ENCODE measurements at places on chromosomes 5 and 9.

DNA sequence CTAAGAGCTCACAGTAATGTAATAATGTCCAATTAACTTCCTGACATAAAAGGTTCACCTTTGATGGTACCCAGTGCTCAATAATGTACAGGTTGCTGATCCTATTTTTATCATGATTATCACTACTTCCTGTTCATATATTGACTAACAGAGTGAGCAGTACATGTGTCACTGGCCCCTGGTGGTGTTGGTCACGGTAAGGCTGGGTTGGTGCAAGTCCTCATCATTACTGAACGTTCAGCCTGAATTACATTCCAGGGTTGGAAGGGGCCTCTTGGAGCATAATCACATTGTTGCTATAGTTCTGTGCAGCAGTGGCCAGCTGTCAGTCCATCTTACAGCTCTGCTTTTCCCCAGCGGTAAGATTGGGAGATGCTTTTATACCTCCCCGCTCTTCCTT lies 24.2 kb upstream of the CKMT2 start:
- no peak for DNase-seq

DNA sequence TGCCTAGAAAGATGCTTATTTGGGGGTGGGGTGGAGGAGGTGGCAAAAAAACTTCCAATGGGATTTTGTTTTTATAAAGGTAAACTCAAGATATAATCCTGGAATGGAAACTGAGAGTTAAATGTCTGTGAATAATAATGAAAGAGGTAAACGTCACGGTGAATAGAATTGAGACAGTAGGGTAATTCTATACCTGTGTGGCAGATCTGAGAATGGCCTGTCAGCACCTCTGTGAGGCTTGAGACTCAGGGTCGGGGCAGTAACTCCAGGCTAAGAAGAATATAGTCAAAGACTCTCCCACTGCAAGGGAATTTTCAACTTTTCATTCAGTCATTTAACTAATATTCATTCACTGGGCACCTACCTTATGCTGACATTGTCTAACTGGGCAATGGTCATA lies 581.2 kb upstream of the ZNF608 start:
- no peak for DNase-seq

GRCh38 chr5:57478826-57479225 lies 3.8 kb downstream of the ACTBL2 start:
- no peak for DNase-seq

GRCh38 chr9:92392690-92393089 lies 11.7 kb downstream of the OGN start:
- no peak for DNase-seq

DNA sequence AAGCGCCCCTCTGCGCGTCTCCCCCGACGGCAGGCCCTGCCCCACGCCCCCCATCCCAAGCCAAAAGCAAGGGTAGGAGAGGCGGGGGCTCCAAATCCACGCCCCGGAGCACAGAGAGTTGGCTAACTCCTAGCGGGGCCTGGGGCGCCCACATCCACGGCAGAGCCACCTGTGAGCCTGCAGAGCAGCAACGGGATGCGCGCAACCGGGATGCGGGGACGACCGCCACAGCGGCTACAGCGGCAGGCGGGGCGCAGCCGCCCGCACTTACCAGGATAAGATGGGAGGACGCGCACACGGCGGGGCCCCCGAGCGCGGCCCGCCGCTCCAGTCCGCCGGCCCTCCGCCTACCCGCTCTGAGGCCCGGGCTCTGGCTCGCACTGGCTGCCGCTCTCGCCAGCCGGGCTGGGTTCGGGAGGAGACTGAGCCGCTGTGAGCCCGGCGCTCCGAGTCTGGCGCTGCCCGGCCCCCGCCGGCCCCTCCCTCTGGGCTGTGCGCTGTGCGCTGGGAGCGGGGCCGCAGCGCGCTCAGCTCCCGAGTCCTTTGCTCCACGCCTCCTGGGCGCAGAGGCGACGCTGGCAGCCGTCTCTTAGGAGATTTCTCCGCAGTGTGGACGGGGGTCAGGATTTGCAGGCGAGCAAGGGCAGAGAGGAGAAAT lies at the start of gene SLC24A2:
SLC24A2 (minus strand) TSS at position 424 of the 658 bp plus-strand sequence.
- no peak for DNase-seq

DNA sequence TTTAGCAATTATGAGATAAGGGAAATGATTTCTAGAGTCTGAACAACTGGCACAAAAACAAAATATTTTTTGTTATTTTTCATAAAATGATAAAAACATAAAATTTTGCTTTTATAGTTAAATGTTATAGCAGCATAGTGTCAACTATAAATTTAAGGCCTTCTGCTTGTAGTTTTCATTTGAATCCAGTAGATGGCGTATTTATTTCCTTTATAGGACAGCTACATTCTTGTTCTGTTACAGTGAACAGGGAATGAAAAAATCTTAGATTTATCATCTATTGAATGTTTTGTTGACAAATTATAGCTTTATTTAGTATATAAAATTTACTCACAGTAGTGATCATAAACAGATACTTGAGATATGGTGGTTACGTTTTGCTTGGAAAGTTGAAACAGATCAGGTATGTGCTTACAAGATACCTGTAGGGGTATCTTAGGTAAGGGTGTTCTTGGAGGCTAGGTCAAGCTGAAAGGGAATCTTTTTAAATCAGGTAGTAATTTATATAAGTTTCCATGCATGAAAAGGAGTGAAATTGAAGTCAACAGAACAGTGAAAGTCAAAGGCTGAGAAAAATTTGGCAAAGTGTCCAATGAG lies 239.3 kb upstream of the GRIN3A start:
- no peak for DNase-seq

DNA sequence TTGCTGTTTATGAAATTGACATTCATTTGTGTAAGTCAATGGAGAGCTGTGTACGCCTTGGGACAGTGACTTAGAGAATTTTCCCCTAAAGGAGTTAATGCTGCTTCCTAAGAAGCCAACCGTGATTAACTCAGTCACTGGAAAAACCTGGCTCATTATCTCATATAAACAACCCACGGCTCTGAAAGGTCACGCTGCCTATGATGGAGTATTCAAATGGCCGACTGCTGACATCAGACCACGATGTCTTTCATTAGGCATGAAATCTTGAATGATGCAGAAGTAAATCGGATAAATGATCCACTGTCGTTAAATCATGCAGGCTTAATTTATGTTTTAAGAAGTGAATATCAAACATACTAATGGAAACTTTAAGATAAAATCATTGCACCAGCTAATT lies 603.7 kb downstream of the RAB3C start:
- DNase-seq: no peak

- DNase-seq: no peak
Measured at GRCh38 chr9:137445930-137446431, 4.8 kb upstream of the ENTPD8 start.

Data from activated gamma-delta T cell treated with anti-CD3 and anti-CD28 coated beads, Interleukin-2, amount 50 U/mL, for 16 hours (primary cell).